ENCODE measurements at places on chromosomes 5 and 9.

DNA sequence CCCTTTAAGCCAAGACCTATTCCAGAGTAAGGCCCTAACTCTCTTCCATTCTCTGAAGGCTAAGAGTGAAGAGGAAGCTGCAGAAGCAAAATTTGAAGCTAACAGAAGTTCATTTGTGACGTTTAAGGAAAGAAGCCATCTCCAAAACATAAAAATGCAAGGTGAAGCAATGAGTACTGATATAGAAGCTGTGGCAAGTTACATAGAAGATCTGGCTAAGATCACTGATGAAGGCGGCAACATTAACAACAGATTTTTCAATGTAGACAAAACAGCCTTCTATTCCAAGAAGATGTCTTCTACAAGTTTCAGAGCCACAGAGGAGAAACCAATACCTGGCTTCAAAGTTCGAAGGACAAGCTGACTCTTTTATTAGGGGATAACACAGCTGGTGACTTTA, 1143.4 kb downstream of the CDH12 start:
- DNase-seq, result no peak

DNA sequence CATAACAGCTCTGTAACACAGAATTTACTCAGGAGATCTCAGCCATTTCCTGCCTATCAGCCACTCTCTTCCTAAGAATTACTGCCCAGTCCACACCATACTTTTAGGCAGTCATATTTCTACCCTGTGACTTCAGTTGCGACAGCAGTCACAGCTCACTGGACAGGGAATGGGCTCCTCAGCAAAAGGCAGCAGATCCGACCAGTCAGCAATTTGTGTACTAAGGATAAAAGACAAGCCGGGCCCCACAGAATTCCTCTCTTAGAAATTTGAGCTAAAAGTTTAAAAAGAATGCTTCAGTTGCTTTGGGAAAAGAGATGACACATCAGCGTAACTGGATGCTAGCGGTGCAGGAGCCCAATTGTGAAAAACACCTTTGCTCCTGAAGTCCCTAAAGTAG, 172.1 kb downstream of the ENC1 start:
- no peak for DNase-seq

DNA sequence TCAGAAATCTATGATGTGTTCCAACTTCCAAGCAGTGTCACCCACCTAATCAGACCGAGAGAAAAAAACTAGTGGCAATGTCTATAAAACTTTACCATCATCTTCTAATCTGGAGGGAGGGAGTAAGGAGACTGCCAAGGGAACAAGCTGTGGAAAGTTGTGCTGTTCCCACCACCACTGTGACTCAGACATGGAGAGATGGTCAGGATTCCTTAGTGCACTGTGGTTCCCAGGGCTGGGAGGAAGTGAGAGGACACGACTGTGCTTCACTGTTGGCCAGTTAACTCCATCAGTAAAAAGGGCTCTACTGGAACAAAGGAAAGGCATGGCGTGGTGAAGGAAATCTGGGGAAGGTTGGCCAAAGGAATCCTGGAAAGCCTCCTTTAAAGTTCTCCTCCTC, 18.8 kb downstream of the TICAM2 start:
- no peak for DNase-seq

GRCh38 chr5:161086461-161086860, 234.4 kb upstream of the ATP10B start:
- DNase-seq, result no peak

DNA sequence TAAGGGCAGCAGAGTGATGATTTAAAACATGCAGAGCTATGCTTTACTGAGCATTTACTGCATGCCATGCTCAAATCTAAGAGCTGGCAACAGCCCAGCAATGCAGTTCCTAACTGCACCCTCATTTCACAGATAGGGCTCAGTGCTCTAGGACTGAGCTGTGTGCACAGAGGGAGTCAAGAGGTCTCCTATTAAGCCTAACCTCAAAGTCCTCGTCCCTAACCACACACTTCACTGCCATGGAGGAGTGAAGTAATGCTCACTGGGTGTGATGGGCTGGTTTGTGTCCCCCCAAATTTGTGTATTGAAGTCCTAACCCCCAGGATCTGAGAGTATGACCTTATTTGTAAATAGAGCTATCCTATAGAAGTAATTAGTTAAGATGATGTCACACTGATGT, 25.9 kb downstream of the BARX1 start:
- no peak for DNase-seq

Data from omental fat pad (tissue), 4 donors.